ENCODE measurements at places on chromosomes 7 and 10. TPM values are rescaled to one million over a fixed set of nuclear protein-coding genes. Genes with fewer than 3 reads are reported as not detected.

The SIRT1 gene
- 59.2 TPM for total RNA-seq

The TMEM178B gene
- total RNA-seq: 0.10 TPM

GRCh38 chr10:59258890-59259289, 82.4 kb downstream of the PHYHIPL start:
- H3K36me3 ChIP-seq: no peaks in the 10 kb centered on the region
- DNase-seq: no peak
- no peaks in the 10 kb centered on the region for H3K4me1 ChIP-seq
- no peak overlapping the region for H3K27ac ChIP-seq
- no peaks in the 10 kb centered on the region for H3K27me3 ChIP-seq
- H3K4me3 ChIP-seq: no peak overlapping the region

- no peak overlapping the region for H3K27ac ChIP-seq
- H3K4me1 ChIP-seq: no peaks in the 10 kb centered on the region
- H3K4me3 ChIP-seq: no peak overlapping the region
- DNase-seq: no peak
- H3K36me3 ChIP-seq: no peaks in the 10 kb centered on the region
- H3K27me3 ChIP-seq: no peaks in the 10 kb centered on the region
These were observed 99.9 kb downstream of the LRRN3 start for GRCh38 chr7:111190804-111191203.
